ENCODE measurements at places on chromosomes 7 and 10.
A peak's percentile ranks its signal among the peaks of the same experiment; 100 is the strongest.

- DNase-seq = no peak
These were observed 185.1 kb downstream of the NXPH1 start for GRCh38 chr7:8618441-8619070.

DNA sequence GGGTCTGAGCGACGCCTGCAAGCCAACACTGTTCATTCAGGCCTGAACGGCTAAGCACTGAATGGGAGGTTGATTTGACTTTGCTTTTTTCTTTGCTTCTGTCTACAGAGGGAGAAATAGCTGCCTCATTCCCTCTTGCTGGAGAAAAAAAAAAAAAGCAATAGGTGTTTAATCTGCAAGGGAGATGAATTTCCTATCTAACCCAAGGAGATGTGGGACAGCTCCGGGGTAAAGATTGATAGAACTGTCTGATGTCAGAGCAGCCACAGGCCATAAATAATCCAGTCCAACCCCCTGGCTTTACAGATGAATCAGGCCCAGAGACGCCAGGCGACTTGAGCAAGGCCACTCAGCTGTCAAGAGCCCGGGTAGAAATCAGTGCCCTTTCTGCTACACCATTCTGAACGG is 168.0 kb downstream of the ARHGAP12 start:
- no peak for DNase-seq

- DNase-seq = no peak
These were observed 563.1 kb downstream of the LRMDA start for GRCh38 chr10:75994357-75995040.

- DNase-seq = no peak
These were observed 1199.4 kb downstream of the SORCS1 start for GRCh38 chr10:105965141-105965540.

DNA sequence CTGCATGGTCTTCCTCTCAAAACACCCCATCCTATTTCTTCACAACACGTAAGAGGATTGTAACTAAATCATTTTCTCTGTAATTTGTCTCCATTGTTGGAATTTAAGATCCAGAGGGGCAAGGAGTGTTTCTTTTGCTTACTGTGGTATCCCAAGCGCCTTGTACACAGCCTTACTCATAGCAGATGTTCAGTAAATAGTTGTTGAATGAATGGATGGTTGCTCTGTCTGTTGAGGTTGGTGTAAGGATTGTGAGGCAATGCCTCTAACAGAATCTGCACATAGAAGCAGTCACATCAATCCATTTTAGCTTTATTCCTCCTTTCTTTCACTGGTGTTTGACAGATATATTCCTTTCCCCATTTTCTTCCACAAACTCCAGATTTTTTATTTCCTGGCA is 90.1 kb downstream of the ZNF365 start:
- DNase-seq = no peak

DNA sequence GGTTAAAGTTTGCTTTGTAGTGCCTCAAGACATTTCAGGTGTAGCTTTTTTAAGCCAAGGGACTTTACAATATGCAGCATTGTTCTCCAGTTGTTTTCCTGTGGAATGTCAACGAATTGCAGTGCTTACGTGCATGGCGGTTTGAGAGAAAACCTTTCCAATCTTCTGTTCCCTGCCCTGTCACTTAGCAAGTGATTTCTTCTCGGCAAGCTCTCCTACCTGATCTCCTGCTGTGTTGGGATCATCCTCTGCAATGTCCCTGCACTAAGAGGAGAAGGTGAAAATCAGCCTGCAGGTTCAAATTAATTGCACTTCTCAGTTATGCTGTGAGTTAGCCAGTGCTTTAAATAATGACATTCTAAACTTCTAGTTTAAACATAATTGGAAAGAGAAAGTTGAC is 197.6 kb upstream of the FZD1 start:
- DNase-seq = no peak

DNA sequence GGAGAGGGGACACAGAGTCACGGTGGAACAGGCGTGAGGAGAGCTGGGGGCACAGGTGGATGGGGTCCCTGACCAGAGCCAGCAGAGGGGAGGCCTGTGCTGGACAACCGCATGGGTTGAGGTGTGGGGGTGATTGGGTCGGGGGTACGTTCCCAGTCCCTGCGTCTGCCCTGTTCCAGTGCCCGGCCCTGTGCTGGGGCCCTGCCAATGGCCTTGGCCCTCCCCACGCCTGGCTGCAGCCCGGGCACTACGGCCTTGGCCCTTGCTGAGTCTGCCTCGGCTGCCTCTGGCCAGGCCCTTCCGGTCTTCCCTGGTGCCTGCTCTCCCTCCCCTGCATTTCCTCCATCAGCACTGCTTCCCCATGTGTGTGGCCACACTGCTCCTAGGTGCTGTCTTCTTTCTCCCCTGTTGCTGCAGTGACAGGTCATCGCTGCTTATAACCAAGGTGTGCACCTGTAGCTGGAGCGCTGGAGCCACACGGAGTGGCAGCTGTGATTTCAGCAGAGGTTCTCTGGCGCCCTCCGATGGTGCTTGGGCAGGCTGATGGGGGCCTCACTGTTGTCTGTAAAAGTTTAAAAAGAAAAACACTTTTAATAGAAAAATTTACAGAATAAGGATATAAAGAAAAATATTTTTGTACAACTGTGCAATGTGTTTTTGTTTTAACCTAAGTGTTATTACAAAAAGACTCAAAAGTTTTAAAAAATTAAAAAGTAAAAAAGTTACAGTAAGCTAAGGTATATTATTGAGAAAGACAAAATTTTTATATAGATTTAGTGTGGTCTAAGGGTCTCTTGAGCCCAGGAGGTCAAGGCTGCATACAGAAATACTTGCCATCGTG is 45.2 kb upstream of the BHLHA15 start:
- peak; percentile 77 for DNase-seq

DNA sequence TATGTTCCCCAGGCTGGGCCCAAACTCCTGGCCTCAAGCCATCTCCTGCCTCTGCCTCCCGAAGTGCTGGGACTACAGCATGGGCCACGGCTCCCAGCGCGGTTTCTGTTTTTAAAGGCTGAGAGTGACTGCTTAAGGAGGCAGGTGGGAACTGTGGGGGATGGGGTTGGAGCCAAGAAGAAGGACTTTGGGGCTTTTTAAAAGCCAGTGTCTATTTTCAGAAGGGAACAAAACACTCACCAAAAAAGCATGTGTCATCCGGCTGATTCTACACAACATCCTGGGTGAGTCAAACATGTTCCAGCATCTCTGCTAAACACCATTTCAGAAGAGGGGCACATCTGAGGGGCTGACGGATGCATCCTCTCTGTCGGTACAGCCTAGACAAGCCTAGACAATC is 824.5 kb downstream of the TYW1 start:
- DNase-seq = no peak

GRCh38 chr10:123997486-123998196 is 95.8 kb downstream of the CHST15 start:
- DNase-seq = no peak

GRCh38 chr10:102300278-102300843 is 55.0 kb downstream of the GBF1 start:
- no peak for DNase-seq

Measured in activated CD8-positive, alpha-beta memory T cell treated with anti-CD3 and anti-CD28 coated beads for 24 hours (primary cell).